ENCODE measurements at places on chromosomes 11 and 22.

GRCh38 chr22:30210235-30210909 is 36.2 kb downstream of the LIF start:
- no peak for DNase-seq

GRCh38 chr11:121889931-121890330 is 226.1 kb downstream of the BLID start:
- DNase-seq: no peak

GRCh38 chr11:107329164-107329563 is 128.5 kb downstream of the CWF19L2 start:
- no peak for DNase-seq

DNA sequence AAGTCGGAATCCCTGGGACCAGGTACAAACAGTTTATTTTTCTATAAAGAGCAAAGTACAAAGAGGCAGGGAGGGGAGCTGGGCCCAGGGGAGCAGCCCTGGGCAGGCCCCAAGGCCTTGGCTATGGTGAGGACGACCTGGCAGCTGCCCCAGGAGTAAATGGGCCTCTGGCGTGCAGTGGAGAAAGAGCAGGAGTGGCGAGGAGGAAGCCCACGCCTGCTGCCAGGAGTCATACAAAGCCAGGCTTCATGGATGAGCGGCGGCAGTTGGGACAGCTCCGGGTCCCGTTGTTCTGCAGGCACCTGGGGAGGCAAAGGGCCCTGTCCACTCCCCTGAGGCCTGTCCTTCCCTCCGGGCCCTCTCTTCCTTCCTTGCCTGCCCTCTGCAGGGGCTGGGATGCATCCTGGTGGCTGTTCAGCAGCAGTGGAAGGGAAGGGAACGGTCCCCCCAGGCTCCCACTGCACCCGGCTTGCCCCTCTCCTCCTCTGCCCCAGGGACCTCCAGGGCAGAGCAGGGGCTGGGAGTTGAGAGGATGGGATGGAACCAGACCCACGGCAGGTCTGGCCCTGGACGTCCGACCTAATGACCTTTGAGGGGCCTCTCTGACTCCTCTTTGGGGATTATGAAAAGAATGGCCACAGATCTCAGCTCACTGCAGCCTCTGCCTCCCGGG is 11.1 kb downstream of the RAPSN start:
- DNase-seq: no peak

- DNase-seq: no peak
Observed at GRCh38 chr22:48800036-48800885, 1027.4 kb downstream of the BRD1 start.

GRCh38 chr11:71342951-71343827 is 90.8 kb upstream of the SHANK2 start:
- DNase-seq: peak; percentile 64

DNA sequence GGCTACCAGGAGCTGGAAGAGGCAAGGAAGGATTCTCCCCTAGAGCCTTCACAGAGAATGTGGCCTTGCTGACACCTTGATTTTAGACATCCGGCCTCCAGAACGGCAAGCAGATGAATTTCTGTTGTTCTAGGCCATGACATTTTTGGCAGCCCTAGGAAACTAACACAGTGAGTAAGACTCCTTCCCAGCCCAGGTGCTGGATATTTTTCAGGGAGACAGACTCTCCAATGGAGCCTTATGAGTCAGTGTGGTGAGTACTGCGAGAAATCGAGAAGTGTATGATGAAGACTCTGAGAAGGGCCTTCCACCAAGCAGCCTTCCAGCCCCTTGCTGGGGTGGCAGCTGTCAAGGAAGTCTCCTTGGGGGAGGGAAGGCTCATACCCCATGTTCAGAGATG is 114.4 kb downstream of the OSBP2 start:
- DNase-seq: no peak

- no peak for DNase-seq
Observed at GRCh38 chr22:48926643-48927042, 901.0 kb downstream of the BRD1 start.

DNA sequence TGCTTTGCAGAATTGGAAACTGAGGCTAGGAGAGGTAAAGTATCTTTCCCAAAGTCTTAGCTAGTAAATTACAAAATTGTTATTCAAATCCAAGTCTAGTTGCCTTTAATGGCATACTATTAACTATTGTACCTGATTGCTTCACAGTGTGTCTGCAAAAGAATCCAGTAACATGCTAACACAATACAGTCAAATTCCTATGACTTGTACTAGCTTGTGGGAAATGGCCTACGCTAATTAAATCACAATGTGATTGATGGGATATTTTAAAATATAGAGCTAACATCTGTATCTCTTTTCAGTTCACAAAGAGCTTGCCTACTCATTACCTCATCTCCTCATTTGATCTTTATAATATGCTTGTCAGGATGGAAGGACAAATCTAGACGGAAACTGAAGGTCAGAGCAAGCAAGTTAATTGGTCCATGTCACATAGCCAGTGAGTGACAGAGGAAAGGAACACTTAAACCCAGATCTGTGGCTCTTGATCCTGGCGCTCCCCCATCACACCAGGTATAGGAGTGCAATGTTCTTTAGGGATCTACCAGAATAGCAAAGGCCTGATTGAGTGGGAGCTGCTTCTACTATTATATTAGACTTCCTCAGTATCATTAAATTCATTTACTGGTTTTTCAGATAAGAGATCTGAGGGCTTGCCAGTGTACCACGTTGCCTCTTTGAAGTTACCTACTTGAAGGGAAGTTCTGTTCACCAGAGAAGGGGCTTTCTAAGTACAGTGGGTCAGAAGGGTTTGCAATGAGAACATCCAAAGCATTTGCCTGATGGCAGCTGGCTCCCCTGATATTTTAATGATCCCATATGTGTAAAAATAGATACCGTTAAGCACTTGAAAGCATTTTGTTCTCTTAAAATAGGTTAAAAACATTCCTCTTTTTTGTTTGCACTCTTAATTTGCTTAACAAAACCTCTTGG is 213.6 kb upstream of the SESN3 start:
- DNase-seq: no peak

GRCh38 chr11:99241066-99241465 is 220.3 kb downstream of the CNTN5 start:
- no peak for DNase-seq

DNA sequence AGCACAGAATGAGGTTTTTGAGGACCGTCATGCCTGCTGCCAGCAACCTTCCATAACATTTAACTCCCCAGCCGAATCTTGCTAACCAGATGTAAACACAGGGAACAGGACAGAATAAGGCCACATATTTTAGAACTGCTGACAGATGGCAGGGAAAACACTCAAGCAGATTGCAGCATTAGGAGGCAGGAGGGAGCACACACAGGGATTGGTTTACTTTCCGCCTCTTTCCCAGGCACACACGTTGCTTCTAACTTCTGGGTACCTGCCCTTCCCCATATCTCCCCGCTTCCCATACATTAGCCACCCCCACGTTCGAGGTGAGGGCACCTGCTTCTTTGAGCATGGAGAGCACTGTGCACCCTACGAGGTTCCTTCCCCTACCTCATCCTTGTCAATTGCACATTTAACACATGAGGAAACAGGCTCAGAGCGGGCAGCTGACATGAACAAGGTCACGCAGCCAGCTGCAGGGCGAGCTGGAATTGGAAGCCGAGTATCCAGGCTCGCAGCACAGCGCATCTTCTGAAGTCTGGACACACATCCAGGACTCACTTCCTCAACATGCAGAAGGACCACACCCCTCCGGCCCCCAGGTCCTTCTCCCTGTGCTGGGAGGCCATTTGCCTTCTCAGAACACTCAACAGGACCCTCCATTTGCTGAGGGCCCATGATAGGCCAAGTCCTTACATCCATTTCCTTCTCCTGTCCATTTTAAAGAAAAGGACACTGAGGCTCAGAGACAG is 18.7 kb downstream of the ASPHD2 start:
- no peak for DNase-seq

DNA sequence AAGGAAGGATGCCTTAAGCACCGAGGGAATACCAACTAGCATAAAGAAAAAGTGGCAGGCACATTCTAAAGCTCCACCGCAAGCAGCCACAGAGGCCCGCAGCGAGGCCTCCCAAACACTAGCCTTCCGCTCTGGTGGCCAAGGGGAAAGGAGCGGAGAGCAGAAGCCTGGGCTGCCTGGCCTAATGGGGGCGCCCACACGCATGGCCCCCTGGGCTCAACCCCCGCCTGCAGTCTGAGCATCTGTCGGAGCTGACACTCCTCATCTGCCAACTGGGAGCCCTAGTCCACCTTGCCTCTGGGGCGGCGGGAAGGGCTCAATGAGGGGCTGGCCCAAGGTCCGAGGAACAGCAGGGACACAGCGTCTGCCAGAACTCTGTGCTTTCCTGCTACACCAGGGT is 50.1 kb upstream of the WNT11 start:
- no peak for DNase-seq

GRCh38 chr11:122242731-122243130 is 126.7 kb upstream of the BLID start:
- DNase-seq: no peak

GRCh38 chr11:115778928-115779650 is 274.9 kb upstream of the CADM1 start:
- no peak for DNase-seq

- DNase-seq: no peak
Observed at GRCh38 chr11:35043936-35044335, 95.0 kb upstream of the CD44 start.

DNA sequence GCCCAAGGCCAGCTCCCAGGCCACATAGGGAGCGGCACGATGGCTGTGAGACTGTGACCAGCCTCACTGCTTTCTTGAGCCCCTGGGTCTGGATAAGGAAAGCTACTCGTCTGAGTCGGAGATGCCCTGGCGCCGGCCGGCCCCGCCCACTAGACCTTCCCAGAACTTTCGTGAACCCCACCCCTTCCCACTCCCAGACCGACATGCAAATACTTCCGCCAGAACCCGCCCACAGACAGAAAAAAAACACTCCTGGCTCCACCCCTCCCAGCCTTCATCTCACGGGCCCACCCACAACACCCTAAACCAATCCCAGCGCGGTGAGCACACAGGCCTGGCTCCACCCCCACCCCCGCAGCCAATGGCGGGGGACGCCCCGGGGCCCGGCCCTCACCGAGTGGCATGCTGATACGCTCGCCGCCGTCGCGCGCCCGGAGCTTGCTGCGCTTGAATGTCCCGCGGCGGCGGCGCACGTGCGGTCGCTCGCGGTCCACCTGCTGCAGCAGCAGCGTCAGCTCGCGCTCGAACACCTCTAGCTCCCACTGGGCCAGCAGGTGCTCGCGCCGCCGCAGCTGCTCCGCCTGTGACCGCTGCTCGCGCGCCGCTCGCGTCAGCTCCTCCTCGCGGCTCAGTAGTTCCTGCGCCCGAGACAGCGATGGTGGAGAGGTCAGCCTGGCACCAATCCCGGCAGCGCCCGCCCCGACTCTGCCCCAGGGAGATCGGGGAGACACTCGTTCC is 7.0 kb downstream of the MAP3K11 start:
- peak; percentile 22 for DNase-seq

DNA sequence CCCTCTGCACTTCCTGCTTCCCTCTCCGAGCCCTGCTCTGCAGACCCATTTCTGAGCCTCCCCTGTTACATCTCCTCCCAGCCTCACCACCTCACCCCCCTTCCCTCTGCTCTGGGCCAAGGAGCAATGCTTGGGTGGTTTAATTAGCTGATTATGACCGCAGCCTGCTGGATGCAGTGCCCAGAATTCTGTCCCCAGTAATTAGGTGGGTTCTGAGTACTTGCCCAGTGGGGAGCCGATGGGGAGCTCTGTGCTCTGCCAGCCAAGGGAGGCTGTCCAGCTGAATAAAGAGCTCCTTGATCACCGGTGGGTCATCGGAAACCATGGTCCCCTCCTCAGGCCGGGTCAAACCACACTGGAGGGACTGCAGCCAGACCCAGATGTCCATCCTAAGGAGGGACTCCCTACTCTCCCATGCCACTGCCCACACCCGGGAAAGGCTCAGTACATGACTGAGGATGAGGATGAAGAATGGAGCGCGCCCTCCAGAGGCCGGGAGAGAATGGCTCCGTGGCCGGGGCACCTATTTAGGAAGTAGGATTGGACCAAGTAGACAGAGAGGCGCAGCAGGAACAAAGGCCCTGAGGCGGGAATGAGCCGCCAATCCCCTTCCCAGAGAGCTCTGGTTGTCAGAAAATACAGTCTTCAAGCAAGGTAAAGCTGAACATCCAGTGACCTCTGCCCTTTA is 9.1 kb downstream of the ARRB1 start:
- no peak for DNase-seq

DNA sequence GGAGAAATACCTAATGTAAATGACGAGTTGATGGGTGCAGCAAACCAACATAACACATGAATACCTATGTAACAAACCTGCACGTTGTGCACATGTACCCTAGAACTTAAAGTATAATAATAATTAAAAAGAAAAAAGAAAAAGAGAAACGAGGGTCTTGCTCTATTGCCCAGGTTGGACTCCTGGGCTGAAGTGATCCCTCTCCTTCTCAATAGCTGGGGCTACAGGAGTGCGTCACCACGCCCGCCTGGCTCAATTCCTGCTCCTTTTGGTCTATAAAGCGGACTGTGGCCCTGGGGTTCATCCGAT is 521 bp upstream of the PTS start:
- DNase-seq: no peak

GRCh38 chr11:78266451-78266850 is 77.7 kb downstream of the USP35 start:
- no peak for DNase-seq

GRCh38 chr11:28715726-28716125 is 607.5 kb downstream of the METTL15 start:
- DNase-seq: no peak

DNA sequence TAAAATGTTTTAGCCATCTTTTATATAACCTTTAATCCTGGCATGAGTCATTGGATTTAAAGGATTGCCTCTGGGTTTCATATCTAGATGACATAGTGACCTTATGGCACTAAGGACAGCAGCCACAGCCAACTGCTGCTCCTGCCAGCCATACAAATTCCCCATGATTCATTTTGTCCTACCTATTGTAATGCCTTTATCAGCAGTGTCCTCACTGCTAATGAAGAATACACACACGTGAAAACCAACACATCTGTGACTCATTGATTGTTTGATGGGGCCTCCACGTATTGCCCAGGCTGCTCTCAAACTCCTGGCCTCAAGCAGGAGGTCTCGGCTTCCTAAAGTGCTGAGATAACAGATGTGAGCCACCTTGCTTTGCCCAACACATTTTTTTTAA is 1.8 kb downstream of the LDHAL6A start:
- DNase-seq: no peak

GRCh38 chr11:2929531-2929949 is 320 bp upstream of the PHLDA2 start:
- DNase-seq: peak; percentile 83

- no peak for DNase-seq
Observed at GRCh38 chr11:93497596-93497995, 45.6 kb downstream of the SMCO4 start.

GRCh38 chr11:1335811-1336761 is 26.7 kb upstream of the TOLLIP start:
- peak; percentile 74 for DNase-seq

GRCh38 chr11:75516886-75517285 is 8.9 kb downstream of the GDPD5 start:
- DNase-seq: no peak

- no peak for DNase-seq
Observed at GRCh38 chr22:49117486-49117885, 710.2 kb downstream of the BRD1 start.
